ELF-1 (cell line): ENCODE measurements at places on chromosomes 3 and 15.
A peak's percentile ranks its signal among the peaks of the same experiment; 100 is the strongest.

DNA sequence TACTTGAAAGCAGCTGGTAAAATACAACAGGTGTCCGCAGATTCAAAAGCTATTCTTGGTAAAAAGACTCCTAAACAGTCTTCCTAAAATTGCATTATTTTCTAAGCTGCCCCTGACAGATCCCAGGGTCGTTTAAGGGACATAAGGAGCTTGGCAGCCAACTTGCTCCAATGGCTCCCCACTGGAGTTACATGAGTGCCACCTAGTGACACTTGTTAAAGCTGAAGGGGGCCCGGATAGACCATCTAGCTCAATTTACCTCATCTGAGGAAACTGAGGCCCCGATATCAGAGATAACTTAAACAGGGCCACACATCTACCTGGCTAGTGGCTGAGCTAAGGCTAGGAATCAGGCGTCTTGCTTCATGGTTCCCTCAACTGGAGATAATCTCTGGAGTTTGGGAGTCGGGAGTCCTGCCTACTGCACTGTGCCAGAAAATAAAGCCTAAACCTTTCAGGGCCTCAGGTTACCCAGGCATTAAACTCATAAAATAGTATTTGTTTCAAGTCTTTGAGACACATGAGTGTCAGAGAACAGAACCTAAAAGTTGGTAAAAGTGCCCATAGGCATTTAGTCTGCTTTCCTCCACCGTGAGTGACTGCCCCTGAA is 6.5 kb upstream of the TBC1D23 start:
- DNase-seq, result peak; percentile 66

GRCh38 chr3:119974656-119975055 is 119.6 kb downstream of the GSK3B start:
- DNase-seq, result no peak

DNA sequence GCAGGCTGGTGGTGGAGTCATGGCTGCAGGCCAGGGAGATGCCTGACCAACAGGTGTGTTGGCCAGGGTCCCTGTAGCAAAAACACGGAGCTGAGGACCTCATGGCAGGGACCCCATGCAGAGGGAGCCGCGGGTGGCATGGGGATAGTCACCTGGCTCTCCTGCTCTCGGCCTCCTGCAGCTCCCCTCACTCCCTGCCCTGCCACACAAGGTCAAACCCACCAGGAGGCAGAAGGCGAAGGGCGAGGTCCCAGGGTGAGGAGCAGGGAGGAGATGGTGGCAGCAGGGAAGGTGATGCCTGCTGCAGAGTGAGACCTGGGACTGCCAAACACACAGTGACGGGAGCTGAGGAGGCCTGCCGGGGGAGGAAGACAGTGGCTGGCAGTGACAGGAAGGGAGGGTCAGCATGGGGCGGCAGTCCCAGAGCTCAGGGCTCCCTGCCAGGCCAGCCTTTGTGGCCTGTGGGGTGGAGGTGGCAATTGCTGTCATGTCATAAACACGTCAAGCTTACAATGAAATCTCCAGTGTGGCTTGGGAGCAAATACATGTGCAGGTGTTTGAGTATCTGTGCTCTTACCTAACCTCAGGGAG is 144.3 kb downstream of the TJP1 start:
- peak; percentile 1 for DNase-seq

DNA sequence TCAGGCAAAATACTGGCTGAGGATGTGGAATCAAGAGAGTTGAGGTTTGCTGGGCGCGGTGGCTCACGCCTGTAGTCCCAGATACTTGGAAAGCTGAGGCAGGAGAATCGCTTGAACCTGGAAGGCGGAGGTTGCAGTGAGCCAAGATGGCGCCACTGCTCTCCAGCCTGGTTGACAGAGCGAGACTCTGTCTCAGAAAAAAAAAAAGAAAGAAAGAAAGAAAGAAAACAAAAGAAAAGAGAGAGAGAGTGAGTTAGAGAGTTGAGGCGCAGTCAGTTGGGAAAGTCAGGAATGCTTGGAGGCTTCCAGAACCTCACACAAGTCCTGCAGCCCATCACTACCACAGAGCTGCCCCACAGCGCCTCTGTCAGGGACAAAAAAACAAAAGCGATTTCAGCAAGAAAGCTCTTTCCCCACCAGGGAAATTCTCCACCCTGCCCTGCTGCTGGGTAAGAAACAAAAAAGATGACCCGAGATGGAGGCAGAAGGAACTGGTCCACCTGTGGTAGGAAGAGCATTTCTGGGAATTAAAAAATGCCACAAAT is 13.8 kb downstream of the HDC start:
- peak; percentile 13 for DNase-seq

- no peak for DNase-seq
These were observed 179.6 kb upstream of the THRB start for GRCh38 chr3:24674261-24674660.

DNA sequence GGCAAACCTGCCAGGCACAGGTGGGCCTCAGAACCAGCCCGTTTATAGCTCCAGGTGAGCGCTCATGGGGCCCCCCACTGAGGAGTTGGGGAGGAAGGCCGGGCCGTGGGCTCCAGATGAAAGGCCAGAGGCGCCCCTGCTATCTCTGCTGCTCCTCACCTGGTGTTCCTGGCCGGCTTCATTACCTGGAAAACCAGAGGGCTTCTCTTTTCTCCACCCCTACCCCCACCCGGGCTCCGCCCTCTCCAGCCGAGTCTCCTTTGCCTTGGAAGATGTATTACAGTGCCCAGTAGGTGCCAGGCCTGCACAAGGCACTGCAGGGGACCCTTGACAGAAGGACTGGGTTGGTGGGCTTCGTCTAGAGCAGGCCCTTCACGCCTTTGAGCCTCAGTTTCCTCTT is 111.4 kb downstream of the WNT7A start:
- DNase-seq, result no peak

DNA sequence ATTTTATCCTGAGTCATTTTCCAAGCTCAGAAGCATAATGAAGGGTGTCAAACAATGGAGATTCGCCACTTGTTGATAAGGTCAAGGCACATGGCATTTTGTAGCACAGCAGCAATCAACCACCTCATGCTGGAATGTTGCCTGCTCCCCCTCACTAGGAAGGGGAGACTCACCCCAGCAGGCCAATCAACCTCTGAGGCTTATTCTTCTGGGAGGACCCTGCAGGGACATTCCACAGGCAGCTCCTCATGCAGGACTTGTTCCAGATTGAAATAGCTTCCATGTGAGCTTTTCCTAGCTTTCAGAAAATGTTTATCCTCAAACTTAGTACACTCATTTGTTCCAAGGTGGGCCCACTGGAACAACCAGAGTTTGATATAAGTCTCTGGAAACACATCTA is 77.6 kb downstream of the SSR3 start:
- DNase-seq, result no peak

DNA sequence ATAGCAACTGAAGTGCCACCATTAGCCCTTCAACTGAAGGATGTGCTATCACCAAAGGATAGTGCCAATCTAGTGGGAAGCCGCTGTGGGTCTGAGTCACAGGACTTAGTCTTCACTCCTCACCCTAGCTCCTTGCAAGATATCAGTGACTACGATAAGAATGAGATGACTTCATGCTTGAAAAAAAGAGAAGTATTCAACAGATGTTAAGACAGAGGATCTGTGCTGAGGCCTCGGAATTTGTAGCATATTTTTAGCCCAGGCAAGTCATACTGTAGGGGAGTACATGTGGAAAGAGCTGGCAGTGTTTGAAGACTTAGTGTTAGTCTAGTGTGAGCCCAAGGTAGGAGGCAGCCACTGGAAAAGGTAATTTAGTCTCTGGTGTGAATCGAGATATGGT is 270.7 kb upstream of the LRTM1 start:
- no peak for DNase-seq

DNA sequence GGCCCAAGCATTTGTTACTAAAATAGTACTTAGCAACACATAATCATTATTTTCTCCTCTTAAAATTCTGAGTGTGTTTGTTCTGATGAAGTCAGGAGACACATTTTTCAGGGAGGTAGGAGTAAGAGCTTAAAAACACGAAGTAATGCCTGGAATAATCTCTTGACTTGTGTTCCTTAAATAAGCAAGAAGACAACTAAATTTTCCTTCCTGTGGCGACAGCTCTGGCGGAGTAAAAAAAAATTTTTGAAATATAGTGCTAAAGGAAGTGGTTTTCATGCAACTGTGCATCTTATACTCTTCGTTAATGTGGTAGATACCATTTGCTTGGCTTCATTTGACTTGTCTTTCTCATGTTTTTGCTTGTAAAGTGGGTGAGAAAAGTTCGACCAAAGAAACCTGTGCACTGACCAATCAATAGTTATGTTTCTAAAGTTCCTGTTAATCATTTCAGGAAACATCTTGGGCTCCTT is 11.1 kb upstream of the MBNL1 start:
- DNase-seq, result no peak

- no peak for DNase-seq
These were observed 30.7 kb downstream of the LRTM1 start for GRCh38 chr3:54897028-54897711.

DNA sequence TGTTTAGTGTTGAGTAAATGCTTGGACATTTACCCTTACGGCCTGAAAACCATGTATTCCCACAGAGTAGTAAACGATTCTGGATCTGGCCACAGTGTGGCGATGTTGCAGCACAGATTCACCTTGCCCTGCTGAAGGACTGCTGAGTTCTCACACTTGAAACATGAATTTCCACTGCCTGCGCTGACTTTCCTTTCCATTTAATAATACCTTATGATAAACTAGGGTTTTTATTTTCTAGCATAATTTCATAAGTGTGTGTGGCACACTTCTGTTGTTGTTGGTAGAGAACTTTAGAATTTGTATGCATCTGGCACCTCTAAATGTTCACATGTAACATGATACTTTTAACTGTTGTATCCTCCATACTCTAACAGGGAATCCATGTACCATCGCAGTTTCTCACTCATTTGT is 53.9 kb downstream of the C3orf38 start:
- DNase-seq, result peak; percentile 70

DNA sequence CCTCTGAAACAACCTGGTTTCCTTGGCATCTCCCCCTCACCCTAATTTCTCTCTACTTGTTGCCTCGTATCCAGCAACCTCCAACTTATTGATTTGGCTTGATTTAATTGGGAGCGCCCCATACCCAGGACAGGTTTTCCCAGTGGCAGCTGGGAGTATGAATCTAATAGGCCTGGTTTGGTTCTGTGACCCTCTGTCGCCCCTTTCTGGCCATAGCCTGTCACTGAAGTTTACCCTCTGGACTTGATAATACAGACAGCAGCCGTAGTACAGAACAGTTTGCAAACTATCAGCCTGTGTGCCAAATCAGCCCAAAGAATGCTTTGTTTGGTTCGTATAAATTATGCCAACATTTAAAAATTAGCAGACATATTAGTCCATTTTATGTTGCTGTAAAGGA is 525.1 kb upstream of the GOLIM4 start:
- DNase-seq, result peak; percentile 57

GRCh38 chr15:91522605-91523332 is 330.7 kb upstream of the SLCO3A1 start:
- no peak for DNase-seq

- no peak for DNase-seq
These were observed 30.8 kb downstream of the RTP4 start for GRCh38 chr3:187398955-187399354.

DNA sequence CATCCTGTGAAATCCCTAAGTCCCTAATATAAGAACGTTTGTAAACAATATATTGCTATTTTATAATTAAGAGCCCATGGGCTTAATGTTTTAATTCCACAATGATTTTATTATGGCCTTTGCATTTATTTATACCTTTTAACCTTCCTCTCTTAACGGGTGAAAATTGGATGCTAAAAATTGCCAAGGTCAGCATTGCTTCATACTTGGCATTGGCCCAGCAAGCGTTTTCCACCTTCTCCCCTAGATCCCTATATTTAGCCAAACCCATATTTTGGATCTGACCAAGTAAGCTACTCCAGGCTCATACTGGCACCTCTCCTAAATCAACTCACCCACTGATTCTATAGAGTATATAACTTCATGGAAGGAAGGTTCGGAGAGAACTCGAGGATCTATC is 188.0 kb upstream of the NR2F2 start:
- no peak for DNase-seq

DNA sequence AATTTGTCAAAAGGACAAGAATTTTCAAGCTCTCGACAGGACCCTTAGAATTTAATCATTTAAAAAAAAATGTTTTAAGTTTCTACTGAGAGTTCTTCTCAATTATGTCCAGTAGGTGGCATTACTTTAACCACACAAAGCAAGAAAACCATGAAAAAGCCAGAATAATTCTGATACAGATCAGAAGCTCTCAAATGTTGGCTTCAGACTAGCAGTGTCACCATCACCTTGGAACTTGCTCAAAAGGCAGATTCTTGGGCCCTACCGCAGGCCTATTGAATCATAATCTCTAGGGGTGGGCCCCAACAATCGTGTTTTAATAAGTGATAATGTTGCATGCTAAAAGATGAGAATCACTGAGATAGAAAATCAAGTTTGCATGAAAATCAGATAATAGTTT is 99.5 kb upstream of the KCNMB2 start:
- DNase-seq, result no peak

GRCh38 chr15:79455361-79455760 is 23.2 kb downstream of the MINAR1 start:
- no peak for DNase-seq

DNA sequence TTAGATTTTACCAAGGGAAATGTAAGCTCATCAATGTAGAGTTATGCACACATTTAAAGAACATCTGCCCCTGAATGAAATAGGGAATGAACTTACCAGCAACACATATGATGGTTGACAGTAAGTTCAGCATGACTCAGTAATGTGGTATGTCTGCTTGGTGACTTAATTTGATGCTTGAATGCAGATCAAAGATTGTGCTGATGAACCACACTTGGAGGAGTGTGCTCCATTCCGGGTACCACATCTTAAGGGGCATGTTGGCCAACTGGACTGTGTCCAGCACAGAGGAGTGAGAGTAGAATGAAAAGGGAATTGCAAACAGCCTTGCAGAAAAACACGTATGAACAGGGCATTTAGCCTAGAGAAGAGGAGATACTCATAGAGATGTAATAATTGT is 171.0 kb upstream of the RARB start:
- no peak for DNase-seq

DNA sequence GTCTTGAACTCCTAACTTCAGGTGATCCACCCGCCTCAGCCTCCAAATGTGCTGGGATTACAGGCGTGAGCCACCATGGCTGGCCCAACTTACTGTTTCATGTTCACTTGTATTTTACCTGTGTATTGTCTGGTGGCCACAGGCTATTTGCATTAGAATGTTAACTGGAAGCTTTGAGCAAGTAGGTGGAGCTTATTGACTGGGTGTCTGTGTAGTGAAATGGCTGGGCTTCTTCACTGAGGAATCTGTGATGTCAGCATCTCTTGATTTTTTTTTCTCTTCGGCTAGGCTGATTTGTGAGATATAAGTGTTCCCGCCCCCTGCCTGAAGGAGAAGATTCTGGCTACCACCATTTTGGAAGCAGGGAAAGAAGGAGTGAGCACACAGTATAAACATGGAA is 237.8 kb upstream of the PEX5L start:
- peak; percentile 49 for DNase-seq
